ENCODE measurements at places on chromosomes 11 and 22. TPM values are rescaled to one million over a fixed set of nuclear protein-coding genes. Genes with fewer than 3 reads are reported as not detected.

The MRPL49 gene
- total RNA-seq: 45.3 TPM

The ALX4 gene
- 6.4 TPM for total RNA-seq

The TH gene
- total RNA-seq: 1.1 TPM

The HEPHL1 gene
- total RNA-seq: not detected

The TTC36 gene
- 1.1 TPM for total RNA-seq

The SMC1B gene
- total RNA-seq: not detected

The SLCO2B1 gene
- not detected for total RNA-seq

GRCh38 chr11:1714908-1715885 lies 18.2 kb downstream of the KRTAP5-6 start:
- peaks cover 23% of the 10 kb centered on the region for H3K27me3 ChIP-seq
- H3K36me3 ChIP-seq: no peaks in the 10 kb centered on the region
- no peak for DNase-seq
- H3K4me3 ChIP-seq: no peak overlapping the region
- H3K27ac ChIP-seq: no peak overlapping the region

DNA sequence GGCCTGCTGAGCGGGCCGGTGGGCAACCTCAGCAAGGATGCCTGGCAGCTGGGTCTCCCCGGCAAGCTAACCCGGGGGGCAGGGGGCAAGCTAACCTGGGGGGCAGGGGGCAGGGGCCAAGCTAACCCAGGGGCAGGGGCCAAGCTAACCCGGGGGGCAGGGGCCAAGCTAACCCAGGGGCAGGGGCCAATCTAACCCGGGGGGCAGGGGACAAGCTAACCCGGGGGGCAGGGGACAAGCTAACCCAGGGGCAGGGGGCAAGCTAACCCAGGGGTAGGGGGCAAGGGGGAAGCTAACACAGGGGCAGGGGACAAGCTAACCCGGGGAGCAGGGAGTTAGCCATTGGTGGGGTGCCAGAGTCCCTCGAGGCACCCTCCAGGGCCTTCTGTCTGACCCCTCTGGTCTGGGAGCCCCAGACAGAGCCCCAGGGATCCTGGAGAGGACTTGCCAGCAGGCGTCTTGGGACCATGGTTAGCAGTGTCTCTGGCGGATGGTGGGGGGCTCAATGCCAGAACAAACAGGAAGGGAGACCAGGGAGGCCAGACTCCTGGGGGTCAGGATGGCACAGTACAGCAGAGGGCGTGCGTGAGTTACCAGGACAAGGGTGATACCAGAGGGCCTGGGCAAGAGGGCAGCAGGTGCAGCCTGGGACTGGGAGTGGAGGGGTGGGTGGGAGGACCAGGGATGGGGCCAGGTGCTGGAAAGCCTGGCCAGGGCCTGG lies 16.1 kb downstream of the IGF2 start:
- peaks cover 8% of the 10 kb centered on the region for H3K27me3 ChIP-seq
- no peak for DNase-seq
- H3K4me3 ChIP-seq: no peak overlapping the region
- no peaks in the 10 kb centered on the region for H3K36me3 ChIP-seq
- peaks cover 28% of the 10 kb centered on the region for H3K4me1 ChIP-seq

- peaks cover 24% of the 10 kb centered on the region for H3K4me1 ChIP-seq
- H3K27me3 ChIP-seq: no peaks in the 10 kb centered on the region
- H3K27ac ChIP-seq: no peak overlapping the region
- no peak overlapping the region for H3K4me3 ChIP-seq
Measured at GRCh38 chr22:17418890-17419324, 49.6 kb downstream of the CECR2 start.

- no peak overlapping the region for H3K27ac ChIP-seq
- H3K27me3 ChIP-seq: peaks cover 53% of the 10 kb centered on the region
- no peaks in the 10 kb centered on the region for H3K36me3 ChIP-seq
- DNase-seq: no peak
- H3K4me1 ChIP-seq: peaks cover 5% of the 10 kb centered on the region
Measured at GRCh38 chr11:133790995-133791394, 54.3 kb downstream of the SPATA19 start.

DNA sequence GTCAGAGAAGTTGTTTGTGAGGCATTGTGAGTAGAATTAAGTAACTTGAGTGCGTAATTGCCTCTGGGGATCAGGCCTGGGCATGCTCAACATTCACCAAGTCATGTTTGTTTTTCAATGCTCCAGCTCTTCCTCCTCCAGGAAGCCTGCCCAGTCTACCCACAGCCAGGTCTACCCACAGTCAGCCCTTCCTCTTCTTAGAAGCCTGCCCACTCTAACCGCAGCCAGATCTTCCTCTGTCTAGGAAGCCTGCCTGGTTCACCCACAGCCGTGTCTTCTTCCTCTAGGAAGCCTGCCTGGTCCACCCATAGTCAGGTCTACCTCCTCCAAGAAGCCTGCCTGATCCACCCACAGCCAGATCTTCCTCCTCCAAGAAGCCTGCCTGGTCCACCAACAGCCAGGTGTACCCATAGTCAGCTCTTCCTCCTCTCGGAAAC lies 25.0 kb downstream of the LRP5 start:
- no peak for DNase-seq
- peaks cover 32% of the 10 kb centered on the region for H3K4me1 ChIP-seq
- no peaks in the 10 kb centered on the region for H3K27me3 ChIP-seq
- H3K4me3 ChIP-seq: no peak overlapping the region
- H3K36me3 ChIP-seq: peaks cover 3% of the 10 kb centered on the region
- peak overlapping the region; percentile 5 for H3K27ac ChIP-seq

DNA sequence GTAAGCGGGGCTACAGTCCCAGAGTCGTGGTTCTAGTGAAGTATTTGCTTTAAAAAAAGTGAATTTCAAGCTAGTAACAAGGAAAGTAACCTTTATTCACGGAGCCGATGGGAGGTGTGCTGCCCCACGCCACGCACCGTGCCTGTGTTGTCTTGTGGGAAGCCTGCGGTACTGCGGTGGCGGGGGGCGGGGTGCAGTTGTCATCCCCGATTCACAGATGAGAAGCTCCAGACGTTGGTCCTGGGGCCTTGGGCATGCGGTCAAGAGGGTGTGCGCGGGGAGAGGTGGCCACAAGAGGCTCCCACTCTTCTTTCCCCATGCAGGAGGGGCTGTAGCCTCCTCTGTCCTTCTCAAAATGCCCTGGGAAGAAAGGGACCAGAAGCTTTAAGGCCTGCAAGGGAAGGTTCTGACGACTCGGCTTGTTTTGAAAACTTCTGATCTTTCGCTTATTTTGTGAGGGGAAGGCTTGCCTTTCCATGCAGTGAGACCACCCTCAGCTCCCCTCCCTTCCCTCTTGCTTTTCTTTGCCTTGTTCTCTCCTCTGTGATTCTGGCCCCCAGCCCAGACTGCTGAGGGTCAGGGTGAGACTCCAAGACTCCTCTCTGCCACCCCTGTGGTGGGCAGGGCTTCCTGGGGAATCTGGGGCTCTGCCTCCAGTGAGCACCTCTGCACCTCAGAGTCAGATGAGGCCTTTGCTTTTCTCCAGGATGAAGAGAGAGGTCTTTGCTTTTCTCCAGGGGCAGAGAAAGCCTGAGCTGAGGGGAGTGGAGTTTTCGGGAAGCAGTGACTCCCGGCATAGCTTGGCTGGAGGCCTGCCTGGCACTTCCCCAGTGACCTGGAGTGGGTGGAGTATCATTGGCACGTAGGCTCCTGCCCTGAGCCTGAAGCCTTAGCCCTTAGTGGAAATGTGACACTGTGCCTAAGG lies 6.2 kb downstream of the GLB1L3 start:
- DNase-seq: no peak
- H3K27me3 ChIP-seq: peaks cover 61% of the 10 kb centered on the region
- H3K4me1 ChIP-seq: no peaks in the 10 kb centered on the region

DNA sequence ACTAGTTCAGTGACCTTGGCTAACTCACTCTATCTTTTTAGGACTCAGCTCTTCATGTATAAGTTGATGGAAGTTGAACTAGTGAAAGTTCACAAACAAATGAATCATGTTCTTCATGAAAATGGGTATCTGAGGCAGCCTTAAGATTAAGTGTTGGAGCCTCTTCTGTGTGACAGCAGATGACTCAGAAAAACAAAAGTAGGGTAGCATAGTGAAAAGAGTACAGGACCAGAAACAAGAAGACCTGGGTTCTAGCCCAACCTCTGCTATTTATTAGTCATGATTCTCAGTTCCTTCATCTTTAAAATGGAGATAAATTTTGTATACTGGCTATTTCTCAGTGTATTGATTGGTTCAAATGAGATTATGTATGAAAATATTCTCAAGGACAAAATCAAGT lies 60.2 kb downstream of the USP35 start:
- H3K4me3 ChIP-seq: no peak overlapping the region
- H3K4me1 ChIP-seq: peaks cover 16% of the 10 kb centered on the region
- no peaks in the 10 kb centered on the region for H3K27me3 ChIP-seq
- peaks cover 42% of the 10 kb centered on the region for H3K36me3 ChIP-seq
- H3K27ac ChIP-seq: no peak overlapping the region
- DNase-seq: no peak

GRCh38 chr11:94128291-94128745 lies 323 bp upstream of the PANX1 start:
- no peak overlapping the region for H3K4me3 ChIP-seq

- no peak overlapping the region for H3K27ac ChIP-seq
- H3K4me1 ChIP-seq: no peaks in the 10 kb centered on the region
- no peaks in the 10 kb centered on the region for H3K36me3 ChIP-seq
- no peak overlapping the region for H3K4me3 ChIP-seq
Measured at GRCh38 chr22:35530700-35531099, 9.9 kb upstream of the RASD2 start.

DNA sequence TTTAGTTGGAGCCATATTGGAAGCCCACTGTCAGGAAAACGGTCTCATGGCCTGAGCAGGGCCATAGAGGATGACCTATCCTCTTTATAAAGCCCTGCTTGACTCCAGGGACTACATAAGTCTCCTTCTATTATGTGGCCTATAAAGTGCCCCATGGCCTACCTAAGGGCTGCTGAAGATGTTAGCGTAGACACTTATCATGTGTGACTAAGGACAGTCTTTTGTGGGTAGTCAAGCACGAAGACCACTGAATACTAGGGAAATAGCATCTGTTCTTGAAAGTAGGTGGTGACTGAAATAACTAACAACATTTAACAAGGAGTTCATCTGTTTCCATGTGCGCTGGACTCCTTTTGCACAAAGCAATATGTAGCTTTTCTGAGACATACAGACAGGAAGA lies 117.1 kb downstream of the SWAP70 start:
- peaks cover 38% of the 10 kb centered on the region for H3K36me3 ChIP-seq
- DNase-seq: no peak
- H3K27ac ChIP-seq: no peak overlapping the region
- H3K27me3 ChIP-seq: no peaks in the 10 kb centered on the region

DNA sequence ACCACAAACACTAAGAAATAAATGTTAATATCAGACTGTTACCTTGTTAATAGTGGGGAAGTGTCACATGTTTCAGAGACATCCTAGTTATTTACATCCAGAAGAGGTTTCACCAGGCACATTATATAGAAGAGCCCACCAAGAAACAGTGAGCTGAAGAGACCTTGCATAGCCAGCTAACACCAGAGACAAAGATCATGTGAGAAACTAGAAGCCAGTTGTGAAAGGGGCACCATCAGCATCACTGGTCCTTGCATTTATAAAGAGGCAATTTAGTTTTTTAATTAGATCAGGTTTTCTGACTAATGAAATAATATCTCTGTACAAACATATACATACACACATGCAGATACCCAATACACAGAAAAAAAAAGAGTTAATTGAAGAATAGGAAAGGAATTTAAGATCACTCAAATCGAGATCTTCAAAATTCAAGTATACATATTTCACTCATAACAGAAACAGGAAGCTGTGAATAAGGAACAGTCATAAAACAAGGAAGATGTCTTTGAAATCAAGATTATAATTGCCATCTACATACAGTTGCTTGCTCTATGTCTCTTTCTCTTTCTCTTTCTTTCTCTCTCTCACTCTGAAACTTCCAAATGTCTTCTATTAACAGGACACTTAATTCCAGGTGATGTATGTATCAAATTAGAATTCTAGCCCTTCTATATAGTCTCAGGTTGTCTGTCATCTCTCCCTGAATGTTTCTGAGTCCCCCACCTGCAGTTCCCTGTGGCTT lies 348.7 kb downstream of the ETS1 start:
- H3K4me3 ChIP-seq: no peak overlapping the region
- peaks cover 48% of the 10 kb centered on the region for H3K4me1 ChIP-seq
- no peaks in the 10 kb centered on the region for H3K27me3 ChIP-seq
- no peak for DNase-seq
- peak overlapping the region; percentile 55 for H3K27ac ChIP-seq

DNA sequence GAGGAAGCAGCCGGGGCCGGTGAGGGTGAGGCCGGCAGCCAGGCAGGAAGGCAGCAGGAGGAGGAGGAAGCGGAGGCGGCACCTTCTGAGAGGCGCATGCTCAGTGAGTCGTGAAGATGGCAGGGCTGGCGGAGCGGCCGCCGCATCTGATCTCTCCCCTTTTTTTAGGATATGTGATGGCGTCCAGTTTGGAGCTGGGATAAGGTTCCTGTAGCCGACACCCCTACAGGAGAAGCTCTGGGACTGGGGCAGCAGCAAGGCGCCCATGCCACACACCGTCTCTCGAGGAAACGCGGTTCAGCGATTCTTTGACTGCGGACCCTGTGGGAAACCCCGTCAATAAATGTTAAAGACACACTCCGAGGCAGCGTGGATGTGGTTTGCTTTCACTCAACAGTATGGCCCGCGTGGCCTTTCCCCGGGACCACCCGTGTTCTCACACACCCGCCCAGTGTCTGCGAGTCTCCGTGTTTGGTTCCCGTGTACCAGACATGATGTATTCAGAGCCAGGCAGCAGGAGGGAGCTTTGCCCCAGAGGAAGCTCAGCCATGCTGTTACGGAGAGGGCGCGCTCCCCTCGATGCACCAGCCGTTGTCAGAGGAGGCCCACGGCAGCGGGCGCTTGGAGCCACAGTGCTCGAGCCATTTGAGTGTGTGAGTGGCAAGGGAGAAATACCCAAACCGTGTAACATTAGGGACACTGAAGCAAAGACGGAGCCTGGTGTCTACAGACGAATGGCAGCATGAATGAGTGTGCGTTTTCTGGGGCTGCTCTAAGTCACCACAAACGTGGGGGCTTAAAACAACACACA lies 27.7 kb upstream of the PARVB start:
- H3K27ac ChIP-seq: no peak overlapping the region
- no peaks in the 10 kb centered on the region for H3K27me3 ChIP-seq
- H3K4me3 ChIP-seq: no peak overlapping the region
- H3K36me3 ChIP-seq: peaks cover 47% of the 10 kb centered on the region
- peaks cover 7% of the 10 kb centered on the region for H3K4me1 ChIP-seq
- no peak for DNase-seq

DNA sequence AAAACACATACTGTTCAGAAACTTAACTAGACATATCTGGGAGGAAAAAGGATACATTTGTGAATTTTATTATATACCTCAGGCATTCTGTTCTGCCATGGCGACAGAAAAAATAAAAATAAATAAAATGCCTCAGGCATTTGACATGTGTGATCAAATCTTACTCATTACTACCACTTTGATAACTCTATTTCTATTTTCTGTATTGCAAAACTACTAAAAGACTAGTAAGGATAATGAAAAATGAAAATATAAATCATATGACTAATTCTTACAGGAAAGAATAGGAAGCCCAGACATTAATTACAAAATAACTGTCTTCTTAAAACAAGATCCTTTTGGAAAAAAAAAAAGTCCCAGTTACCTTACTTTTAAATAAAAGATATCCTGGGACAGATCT lies 5.3 kb downstream of the PICALM start:
- no peak overlapping the region for H3K4me3 ChIP-seq
- H3K36me3 ChIP-seq: peaks cover 3% of the 10 kb centered on the region
- no peak for DNase-seq
- peaks cover 43% of the 10 kb centered on the region for H3K4me1 ChIP-seq
- H3K27me3 ChIP-seq: no peaks in the 10 kb centered on the region

- DNase-seq: no peak
- H3K27ac ChIP-seq: no peak overlapping the region
- no peaks in the 10 kb centered on the region for H3K4me1 ChIP-seq
- no peaks in the 10 kb centered on the region for H3K27me3 ChIP-seq
Measured at GRCh38 chr11:83845797-83846196, 559.6 kb upstream of the CCDC90B start.

Measured in mesothelial cell of epicardium (in vitro differentiated cells).